ENCODE measurements at places on chromosomes 4 and X. TPM values are rescaled to one million over a fixed set of nuclear protein-coding genes. Genes with fewer than 3 reads are reported as not detected.

The C4orf50 gene
- total RNA-seq, result 0.05 TPM

The ZFP92 gene
- 0.49 TPM for total RNA-seq

- DNase-seq, result no peak
Observed at GRCh38 chr4:82381661-82382296, 8.0 kb upstream of the HNRNPD start.

DNA sequence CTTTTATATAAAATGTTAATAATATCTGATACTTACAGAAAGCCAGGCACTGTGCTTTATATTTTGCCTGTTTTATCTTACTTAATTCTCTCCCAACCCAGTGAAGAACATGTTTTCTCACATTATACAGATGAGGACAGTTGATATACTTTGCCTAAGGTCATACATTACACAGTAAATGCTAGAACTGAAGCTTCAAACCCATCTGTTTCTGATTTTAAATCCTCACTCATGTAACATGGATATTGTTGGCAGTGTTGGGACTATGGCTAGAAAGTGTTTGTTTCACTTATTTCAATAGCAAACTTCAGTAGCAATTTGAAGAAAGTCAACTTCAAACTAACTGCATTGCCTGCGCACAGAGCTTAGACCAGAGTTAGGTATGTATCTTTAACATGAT, 57.4 kb downstream of the RAPGEF2 start:
- DNase-seq, result no peak

DNA sequence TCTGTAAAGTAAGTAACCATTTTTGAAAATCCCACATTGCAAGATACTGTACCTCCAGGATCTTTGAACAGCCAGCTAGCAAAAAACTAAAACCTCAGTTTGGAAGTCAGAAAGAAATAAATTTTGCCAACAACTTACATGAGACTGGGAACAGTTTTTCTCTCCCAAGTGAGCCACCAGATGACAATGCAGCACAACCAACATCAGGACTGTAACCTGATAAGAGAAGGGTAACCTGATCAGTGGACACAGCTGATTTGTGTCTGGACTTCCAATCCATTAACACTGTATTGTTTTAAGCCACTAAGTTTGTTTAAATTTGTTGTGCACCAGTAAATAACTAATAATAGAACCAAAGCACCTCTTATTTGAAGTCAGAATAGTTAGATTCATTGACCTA, 923.3 kb downstream of the FAT4 start:
- DNase-seq, result no peak

DNA sequence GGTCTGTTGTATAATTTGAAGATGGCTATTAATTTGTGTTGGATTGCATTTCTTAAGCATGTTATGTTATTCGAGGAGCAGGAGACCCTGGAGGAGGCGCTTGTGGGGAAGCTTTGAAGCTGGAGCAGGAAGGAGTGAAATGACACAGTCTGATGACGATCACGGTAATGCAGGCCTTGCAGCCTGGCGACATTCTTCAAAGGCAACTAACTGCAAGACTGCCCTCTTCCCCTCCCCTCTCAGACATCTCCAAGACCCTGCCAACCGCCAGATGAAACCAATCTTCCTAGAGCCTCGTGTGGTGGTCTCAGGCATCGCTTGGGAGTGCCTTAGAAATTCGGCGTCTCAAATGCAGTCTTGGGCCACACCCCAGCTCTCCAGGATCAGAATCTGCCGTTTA, 16.1 kb downstream of the CLCN4 start:
- DNase-seq, result no peak

- DNase-seq, result peak; percentile 76
Observed at GRCh38 chrX:107324493-107325310, 118.3 kb downstream of the DNAAF6 start.

- DNase-seq, result peak; percentile 45
Observed at GRCh38 chrX:115650916-115651315, 89.9 kb downstream of the PLS3 start.

GRCh38 chr4:38860788-38861424, 4.3 kb upstream of the TLR6 start:
- peak; percentile 63 for DNase-seq

DNA sequence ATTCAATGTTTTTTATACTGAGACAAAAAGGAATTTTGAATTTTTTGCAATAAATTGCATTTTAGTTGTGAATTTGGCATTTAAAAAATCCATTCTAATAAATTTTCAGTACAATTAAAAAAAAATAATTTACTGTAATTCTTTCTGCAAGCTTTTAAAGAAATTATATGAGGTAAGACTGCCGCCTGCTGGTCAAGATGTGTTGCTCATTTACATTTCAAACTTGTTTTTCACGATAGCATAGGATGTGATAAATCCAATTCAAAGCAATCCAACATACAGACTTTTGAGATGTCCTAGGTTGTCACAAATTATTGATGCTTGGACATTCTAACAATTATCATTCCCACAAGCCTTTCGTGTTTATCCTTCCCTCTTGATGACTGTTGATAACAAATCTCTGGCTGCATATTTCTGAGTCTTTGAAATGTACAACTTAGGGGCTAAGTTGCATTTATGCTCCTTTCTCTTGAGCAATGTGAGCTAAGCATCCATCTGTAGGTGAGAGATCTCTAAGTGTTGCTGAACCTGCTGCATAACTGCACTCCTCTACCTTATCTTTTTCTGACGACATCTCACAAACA, 21.7 kb upstream of the MFAP3L start:
- DNase-seq, result peak; percentile 63

GRCh38 chrX:138127314-138127713, 561.4 kb downstream of the ZIC3 start:
- no peak for DNase-seq

DNA sequence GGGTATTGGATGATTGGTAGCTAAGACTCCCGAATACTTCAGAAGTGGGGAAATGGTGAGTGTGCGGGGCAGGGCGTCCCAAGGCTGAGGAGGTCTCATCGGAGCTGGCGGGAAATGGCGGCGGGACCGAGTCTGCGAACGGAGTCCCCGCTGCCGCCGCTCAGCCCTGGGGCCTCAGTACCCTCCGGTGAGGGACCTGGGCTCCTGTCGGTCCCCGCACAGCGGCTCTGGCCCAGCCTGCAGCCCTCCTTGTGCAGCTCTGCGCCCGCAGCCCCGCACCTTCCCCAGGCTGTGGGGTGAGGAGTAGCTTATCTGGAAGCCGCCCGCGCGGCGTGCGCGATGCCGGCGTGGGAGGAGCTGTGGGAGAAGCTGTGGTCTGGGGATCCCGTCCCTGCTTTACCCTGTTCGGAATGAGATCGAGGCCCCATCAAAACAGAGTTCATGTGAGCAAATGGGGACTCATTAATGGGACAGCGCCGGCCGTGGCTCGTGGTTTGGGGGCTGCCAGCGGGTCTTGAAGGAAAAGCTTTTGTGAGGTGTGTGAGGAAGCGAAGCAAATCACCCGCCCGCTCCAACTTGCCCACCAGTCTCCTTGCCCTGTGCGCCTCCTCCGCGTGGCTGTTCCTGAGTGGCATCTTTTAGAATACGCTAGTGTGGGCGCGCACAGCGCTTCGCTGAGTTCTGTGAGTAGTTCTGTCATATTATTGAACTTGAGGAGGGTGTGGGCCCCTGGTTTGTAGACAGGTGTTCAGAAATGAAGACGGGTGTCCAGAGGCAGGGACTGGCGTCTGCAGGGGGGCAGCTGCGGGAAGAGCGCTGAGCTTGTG, 531 bp downstream of the ZNF141 start:
- peak; percentile 52 for DNase-seq

GRCh38 chrX:154434394-154435168, 2.4 kb upstream of the GDI1 start:
- no peak for DNase-seq

DNA sequence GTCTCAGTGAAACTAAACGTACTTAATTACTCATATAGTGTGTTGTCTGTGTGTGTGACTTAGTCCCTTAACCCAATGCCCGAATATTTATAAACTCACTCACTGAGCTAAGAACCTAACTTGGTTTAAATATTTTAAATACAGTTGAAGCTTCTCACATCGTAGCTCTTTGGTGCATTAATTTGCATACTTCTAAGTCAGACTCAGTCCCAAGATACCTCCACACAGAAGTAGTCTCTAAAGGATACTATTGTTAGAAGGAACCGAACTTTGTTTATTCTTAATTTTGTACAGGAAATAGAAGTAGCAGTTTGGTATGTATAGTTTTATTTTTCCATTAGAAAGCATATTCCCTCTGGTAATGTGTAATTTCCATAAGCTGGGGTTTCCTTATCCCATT, 54.0 kb upstream of the NKAP start:
- no peak for DNase-seq

DNA sequence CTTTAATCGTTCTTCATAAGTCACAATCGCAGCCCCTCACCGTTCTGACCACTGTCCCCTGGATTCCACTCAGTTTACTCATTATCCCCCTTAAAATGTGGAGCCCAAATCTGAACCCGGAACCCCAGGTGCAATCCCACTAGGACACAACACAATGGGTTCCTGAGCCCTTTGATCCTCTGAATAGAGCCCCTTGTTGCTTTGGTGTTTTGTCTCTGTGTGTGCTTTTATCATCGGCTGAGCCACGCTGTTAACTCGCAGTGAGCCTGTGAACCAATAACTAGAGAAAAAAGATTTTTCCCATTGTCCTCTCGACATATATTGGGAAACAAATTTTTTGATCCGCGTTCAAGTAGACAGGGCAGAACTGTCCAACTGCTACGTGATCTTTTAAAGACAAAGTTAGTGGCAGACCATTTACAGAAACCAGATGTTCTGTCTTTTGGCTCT, 617 bp upstream of the PDHA1 start:
- DNase-seq, result no peak

The DGAT2L6 gene
- total RNA-seq, result not detected

The NPY1R gene
- 2.6 TPM for total RNA-seq

All from endothelial cell (in vitro differentiated cells).